ENCODE measurements at places on chromosomes 13 and 19. TPM values are rescaled to one million over a fixed set of nuclear protein-coding genes. Genes with fewer than 3 reads are reported as not detected.

The GRIN3B gene
- not detected for total RNA-seq

The PRX gene
- 801 TPM for total RNA-seq

The HCN2 gene
- total RNA-seq, result 0.27 TPM

The NLRP11 gene
- not detected for total RNA-seq

The TTC9B gene
- not detected for total RNA-seq

The CEACAM3 gene
- 3.3 TPM for total RNA-seq

The ZNF285 gene
- 7.7 TPM for total RNA-seq

The GIPR gene
- 5.0 TPM for total RNA-seq

The TICAM1 gene
- 10.8 TPM for total RNA-seq

The PTPRS gene
- total RNA-seq, result 278 TPM

The CPAMD8 gene
- total RNA-seq, result 9.6 TPM

The IGSF23 gene
- total RNA-seq, result not detected

GRCh38 chr19:48945817-48946216 is 8.9 kb upstream of the BAX start:
- no peak for DNase-seq

- no peak for DNase-seq
Observed at GRCh38 chr13:110173247-110173818, 133.6 kb downstream of the COL4A1 start.

DNA sequence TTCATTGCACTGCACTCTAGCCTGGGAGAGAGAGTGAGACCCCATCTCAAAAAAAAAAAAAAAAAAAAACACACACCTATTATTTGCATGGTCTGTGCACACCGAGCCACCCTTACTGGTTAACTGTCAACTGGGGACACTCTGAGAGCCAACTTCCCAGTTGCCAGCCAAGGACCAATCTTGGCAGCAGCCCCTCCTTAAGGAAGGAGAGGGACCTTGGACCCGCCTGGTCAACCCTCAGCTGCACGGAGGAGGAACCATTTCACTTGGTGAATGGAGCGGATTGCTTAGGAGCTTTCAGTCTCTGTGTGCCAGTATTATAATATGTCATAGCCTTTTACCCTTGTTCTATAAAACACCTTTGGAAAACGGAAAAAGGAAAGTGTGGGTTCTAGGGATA is 24.9 kb downstream of the MICOS13 start:
- DNase-seq, result no peak

DNA sequence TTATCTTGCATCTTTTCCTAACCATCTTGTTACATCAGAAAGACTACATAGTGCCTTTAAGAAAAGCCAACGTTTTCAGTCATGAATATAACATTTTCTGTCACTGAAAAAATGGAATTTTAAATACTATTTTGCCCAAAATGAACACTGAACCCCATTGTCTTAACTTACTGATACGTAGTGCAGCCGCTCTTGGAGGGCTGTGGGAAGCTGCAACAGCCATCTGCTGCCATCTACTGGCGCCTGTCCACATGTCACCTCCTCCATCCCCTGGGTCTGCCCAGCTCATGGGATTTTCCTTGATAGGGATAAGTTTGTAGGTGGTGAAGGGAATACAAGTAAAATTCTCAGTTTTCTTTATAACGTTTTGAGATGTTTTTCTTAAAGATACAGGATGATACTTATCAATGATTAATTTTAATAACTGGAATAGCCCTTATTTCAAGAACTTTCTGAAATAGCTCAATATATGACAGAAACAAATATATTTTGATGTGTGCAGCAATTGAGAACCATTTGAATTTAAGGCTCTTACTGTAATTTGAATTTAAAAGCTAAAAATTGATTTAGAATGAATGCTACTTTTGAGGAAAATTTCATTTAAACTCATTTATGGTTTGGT is 73.7 kb downstream of the GGACT start:
- peak; percentile 88 for DNase-seq

- no peak for DNase-seq
Observed at GRCh38 chr13:99218545-99218944, 17.9 kb downstream of the UBAC2 start.

DNA sequence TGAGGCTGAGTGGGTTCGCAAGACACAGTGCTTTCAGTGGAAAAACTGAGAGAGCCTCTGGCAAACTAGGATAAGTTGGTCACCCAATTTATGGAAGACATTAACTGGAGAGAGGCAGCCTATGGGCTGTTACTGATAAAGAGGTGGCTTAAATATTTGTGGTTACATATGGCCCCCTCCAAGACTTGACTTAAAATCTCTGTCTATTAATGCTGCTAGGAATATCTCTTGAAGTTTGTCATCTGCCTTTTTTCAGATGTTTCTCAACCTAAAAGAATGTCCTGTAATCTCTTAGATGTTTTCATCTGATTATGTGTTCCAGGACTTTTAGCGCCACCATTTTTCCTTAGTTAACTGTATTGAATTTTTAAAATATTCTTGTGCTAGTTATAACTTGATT is 54.6 kb downstream of the NAA16 start:
- no peak for DNase-seq

GRCh38 chr19:6393983-6394412 is 1.0 kb upstream of the GTF2F1 start:
- DNase-seq, result no peak

DNA sequence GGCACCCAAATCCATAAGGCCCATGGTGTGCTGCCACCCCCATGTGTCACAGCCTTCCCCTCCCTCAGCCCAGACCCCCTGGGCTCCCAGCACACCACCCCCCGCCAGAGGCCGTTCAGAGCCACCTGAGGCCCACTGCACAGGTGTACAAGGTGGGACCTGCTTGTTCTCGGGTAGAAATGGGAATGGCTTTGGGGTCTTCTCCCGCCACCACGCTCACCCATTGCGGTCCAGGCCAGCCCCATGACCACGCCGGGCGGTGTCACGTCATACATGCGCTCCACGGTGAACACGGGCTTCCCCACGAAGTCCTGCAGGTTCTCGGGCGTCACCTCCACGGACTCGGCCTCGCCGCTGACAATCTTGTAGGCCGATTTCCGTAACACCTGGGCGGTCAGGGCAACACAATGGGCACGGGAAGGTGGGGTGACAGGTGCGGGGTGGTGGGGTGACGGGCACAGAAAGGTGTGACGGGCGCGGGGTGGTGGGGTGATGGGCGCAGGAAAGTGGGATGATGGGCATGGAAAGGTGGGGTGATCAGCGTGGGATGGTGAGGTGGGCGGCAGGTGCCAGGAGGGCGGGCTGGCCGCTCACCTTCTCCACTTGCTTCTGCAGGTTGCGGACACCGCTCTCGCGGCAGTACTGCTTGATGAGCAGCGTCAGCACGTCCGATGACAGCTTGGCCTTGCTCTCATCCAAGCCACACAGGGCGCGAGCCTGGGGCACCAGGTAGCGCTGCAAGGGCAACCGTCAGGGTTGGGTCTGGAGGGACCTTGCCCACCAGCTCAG is 4.3 kb downstream of the RPL36 start:
- DNase-seq, result no peak

GRCh38 chr19:51339313-51339686 is 2.6 kb downstream of the VSIG10L start:
- DNase-seq, result no peak

GRCh38 chr19:49880162-49880869 is 2.8 kb downstream of the TBC1D17 start:
- peak; percentile 56 for DNase-seq

- no peak for DNase-seq
Observed at GRCh38 chr19:9819596-9819909, 674 bp upstream of the FBXL12 start.

GRCh38 chr19:8129061-8129618 is 20.3 kb downstream of the FBN3 start:
- DNase-seq, result no peak

GRCh38 chr13:91331047-91331915 is 16.2 kb upstream of the MIR17HG start:
- DNase-seq, result no peak

DNA sequence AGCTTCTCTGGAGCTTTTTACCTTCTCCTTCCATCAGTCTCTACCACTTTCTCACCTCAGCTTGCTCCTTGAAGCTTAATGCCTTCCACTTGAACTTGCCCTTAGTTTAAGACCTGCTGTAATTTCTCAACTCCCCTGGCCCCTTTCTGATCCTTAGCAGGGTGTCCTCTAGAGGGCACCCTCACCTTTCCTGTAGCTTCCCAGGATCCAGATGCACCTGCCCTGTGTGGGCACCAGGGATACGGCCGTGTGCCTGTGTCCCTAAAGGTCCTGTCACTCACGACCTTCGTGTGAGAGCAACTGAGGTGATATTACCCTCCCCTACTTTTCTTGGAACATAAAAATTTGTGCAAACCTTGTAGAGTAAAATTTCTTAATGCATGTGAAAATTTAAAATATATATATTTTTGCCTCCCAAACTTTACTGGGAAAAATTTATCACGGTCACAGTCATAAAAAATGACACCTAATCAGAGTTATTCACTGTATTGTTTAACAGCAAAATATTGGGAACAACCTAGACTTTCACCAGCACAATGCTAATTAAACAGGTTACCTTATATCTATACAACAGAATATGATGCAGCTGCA is 46.4 kb downstream of the PSG3 start:
- DNase-seq, result no peak

GRCh38 chr19:49987159-49987698 is 26.3 kb upstream of the SIGLEC11 start:
- DNase-seq, result peak; percentile 94

DNA sequence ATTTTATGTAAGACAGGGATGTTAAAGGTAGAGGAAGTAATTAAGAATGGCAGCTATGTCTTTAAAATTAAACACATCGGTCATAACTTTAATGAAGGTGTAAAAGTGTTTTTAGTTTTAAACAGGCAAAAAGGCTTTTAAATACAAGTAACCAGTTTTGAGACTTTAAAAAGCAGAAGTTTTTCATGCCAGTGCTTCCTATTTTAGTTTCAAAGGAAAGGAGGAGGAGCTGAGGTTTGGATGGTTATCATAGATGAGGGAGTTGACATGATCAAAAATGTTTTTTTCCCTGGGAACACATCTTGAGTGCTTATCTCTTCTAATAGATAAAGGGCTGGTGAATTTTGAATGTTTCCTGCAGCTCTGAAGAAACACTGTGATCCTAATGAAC is 42.9 kb downstream of the LRCH1 start:
- no peak for DNase-seq

DNA sequence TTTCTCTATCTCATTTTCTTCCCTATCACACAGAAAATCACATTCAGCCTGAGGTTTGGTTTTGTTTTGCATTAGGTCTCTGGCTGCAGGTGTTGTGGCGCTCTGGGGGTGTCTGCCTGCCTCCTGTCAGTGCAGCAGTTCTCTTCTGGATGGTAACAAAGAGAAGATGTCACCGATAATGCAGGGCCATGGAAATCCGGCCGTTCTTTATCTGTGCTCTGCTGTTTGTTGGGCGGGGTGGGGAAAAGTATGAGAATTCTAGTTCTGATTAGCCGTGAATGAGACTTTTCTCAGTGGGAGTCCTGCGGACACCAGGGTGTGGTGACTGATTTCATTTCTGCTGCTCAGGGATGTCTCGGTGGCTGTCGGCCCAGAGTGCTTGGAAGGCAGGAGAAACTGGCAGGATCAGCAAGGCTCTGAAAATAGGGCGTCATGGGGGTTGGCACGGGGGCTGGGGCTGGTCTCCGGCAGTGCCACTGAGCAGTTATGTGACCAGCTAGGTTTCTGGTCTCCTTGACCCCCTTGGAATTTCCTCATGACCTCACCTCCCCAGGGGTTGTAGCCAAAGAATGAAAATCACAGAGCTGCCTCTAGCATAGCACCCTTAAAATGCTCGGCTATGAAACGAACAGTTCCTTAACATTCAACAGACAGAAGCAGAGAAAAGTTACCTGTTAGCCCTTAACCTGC is 5.0 kb downstream of the RNF113B start:
- DNase-seq, result no peak

DNA sequence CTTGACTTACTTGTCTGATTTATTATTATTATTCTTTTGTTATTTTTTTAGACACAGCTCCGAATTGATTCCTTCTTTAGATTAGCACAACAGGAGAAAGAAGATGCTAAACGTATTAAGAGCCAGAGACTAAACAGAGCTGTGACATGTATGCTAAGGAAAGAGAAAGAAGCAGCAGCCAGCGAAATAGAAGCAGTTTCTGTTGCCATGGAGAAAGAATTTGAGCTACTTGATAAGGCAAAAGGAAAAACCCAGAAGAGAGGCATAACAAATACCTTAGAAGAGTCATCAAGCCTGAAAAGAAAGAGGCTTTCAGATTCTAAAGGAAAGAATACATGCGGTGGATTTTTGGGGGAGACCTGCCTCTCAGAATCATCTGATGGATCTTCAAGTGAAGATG is 29.4 kb downstream of the ERCC5 start:
- no peak for DNase-seq

- DNase-seq, result no peak
Observed at GRCh38 chr13:111846391-111847159, 220.4 kb upstream of the SOX1 start.

GRCh38 chr19:38852231-38853044 is 2.7 kb upstream of the HNRNPL start:
- peak; percentile 86 for DNase-seq

GRCh38 chr19:5966215-5966614 is 11.7 kb downstream of the RANBP3 start:
- DNase-seq, result no peak

DNA sequence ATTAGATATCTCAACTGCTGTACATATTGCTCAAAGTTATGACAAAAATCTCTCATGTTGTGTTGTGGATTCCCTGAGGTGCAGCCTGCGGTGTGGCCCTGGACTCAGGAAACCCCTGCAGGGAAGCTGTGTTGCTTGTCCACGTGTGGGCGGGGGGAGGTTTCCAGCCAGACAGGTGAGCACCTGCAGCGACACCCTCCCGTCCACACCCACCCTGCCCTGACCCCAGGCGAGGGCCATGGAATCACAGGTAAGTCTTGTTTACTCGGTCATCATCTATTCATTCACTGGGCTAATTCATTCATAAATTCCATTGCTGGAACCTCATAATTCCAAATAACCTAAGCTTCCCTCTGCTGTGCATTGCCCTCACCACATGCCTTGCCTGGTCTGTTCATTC is 14.1 kb downstream of the PLPP2 start:
- no peak for DNase-seq

GRCh38 chr13:110263888-110264287 is 43.1 kb downstream of the COL4A1 start:
- DNase-seq, result peak; percentile 59

GRCh38 chr13:34857558-34858325 is 84.3 kb upstream of the NBEA start:
- no peak for DNase-seq
